ENCODE measurements at places on chromosomes 2 and 18.

DNA sequence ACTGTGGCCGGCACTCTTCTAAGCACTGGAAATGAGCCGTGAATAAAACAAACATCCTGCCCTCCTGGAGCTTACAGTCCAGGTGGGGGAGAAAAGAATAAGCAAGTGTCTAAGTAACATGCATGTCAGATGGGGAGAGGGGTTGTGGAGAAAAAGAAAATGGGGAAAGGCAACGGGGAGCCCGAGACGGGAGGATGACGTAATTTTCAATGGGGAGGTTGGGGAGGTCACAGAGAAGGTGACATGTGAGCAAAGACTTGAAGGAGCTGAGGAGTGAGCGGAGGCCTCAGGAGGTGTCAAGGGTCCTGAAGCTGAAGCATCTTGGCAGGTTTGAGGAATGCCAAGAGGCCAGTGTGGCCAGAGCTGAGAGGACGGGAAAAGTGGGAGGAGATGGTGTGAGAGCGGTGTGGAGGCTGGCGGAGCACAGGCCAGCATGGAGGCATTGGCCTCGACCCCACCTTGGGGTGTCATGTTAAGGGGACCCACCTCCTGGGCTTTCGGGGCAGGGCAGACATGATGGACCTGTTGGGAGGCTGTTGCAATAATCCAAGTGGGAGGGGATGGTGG is 15.0 kb upstream of the NTSR2 start:
- DNase-seq, result no peak

GRCh38 chr2:143680885-143681405 is 551.7 kb downstream of the ARHGAP15 start:
- no peak for DNase-seq

GRCh38 chr2:112482309-112483041 is 519 bp downstream of the TTL start:
- DNase-seq, result peak; percentile 23

- no peak for DNase-seq
Observed at GRCh38 chr2:65292106-65292400, 64.4 kb downstream of the ACTR2 start.

GRCh38 chr2:192151853-192152252 is 42.9 kb downstream of the TMEFF2 start:
- no peak for DNase-seq

DNA sequence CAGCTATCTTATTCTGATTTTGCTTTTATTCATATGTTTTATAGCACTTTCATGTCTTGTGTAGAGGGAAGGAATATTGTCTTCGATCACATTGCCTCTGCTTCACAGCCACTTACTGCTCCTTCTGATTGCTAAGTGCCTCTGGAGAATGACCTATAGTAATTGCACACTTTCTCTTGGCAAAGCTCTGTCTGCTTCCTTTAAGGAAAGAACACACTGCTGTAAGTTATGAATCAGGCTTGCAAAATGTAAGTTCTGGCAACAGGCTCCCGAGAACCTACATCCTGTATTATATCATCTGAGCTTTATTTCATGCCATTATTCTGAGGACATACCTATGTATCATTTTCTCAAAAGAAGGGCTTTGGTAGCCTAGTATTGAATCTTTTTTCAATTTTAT is 170.7 kb downstream of the ZNF804A start:
- no peak for DNase-seq

DNA sequence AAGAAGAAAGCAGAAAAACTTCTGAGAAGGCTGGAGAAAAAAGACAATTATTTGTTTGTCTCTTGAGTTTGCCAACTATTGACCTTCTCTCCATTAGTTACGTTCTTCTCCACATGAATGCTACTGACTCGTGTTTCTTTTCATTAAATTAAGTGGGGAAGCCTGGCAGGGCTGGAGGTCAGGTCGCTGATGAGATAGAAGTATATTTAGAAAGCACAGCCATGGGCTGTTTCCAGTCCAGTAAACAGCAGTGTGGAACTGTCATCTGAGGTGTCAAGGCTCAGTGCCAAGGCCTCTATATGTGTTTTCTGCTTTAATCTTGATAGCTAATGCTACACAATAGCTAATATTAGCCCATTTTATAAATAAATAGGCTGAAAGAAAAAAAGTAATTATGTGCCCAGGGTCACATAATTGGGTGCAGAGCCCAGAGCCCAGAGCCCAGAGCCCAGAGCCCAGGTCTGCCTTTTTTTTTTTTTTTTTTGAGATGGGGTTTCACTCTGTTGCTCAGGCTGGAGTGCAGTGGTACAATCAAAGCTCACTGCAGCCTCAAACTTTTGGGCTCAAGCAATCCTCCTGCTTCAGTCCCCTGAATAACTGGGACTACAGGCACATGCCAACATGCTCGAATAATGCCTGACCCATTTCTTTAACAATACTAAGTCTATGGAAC is 6.3 kb downstream of the MSGN1 start:
- no peak for DNase-seq

GRCh38 chr2:43537137-43537536 is 58.7 kb downstream of the THADA start:
- DNase-seq, result no peak

DNA sequence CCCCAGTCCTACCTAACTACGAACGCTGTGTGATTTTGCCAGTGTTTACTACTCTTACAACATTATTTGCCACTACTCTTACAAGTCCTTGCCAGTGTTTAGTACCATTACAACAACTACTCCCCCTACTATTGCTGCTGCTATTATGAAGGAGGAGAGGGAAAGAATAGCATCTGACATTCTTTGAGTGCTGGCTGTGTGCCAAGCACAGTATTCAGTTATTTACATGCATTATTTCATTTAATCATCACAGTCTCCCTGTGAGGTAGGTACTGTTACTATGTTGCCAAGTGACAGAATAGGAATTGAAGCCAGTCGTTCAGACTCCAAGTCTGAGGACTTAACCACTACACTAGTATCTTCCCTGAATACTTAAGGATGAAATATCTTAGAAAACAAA is 185.9 kb upstream of the FOSL2 start:
- DNase-seq, result no peak

DNA sequence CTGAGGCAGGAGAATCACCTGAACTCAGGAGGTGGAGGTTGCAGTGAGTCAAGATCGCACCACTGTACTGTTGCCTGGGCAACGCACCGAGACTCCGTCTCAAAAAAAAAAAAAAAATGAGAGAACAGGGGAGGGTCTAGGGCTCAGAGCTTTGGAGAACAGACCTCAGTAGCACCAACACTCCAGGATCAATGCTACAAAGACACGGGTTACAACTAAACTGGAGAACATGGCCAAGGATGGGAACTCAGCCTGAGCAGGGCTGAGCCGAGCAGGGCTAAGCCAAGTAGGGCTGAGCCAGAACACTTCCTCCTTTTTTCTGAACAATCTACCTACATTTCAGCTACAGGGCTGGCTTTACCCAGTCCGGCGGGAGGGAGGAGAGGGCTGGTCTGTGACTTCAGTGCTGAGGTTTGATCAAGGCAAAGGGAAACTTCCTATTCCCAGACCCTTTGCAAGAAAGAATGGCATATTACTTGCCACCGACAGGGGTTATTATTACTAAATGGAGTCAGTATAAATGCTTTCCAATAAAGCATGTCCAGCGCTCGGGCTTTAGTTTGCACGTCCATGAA is 2.9 kb upstream of the CASP8 start:
- no peak for DNase-seq

DNA sequence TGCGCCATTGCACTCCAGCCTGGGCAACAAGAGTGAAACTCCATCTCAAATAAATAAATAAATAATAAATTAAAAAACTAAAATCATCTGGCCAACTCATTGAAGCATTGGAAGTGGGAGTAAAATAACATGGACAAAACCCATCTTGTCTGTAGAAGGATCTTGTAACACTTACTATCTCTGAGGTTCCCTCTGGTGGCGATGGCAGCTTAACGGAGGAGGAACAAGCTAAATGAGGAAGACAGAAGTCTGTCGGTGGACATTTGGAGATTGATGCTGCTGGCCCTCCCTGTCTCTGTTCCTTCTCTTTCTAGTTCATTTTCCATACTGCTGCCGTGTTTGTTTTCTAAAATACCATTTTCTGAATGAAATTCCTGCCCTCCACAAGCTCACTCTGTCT is 43.4 kb downstream of the ZCCHC2 start:
- DNase-seq, result peak; percentile 29

- no peak for DNase-seq
Observed at GRCh38 chr18:58314284-58314683, 270.3 kb downstream of the NEDD4L start.

DNA sequence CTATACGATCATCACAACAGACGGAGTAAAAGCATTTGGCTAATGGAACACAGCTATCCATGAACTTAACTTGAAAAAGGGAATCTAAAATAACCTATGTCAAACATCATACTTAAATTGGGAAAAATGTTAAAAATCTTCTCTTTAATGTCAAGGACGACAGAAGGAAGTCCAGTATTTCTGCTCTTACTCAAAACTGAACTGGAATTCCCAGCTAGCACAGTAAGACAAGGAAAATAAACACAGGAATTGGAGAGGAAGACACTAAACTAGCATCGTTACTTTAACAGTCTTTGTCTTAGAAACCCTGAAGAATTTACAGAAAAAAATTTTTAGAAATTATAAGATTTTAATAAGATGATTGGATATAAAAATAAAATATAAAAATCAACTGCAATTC is 112.6 kb downstream of the HDAC4 start:
- no peak for DNase-seq

DNA sequence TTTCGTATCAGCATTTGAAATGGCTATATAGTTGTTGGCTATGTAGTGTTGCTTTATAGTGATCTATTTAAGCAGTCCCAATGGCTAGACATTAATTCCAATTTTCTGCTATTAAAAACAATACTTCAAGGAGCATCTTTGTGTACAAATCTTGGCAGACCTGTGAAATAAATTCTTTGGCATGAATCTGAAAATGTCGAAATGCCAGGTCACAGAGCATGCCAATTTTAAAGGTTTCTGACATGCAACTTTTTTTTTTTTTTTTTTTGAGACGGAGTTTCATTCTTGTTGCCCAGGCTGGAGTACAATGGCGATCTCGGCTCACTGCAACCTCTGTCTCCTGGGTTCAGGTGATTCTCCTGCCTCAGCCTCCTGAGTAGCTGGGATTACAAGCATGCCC is 26.8 kb upstream of the CABLES1 start:
- DNase-seq, result no peak

GRCh38 chr18:62438402-62438801 is 84.4 kb upstream of the ZCCHC2 start:
- DNase-seq, result no peak

DNA sequence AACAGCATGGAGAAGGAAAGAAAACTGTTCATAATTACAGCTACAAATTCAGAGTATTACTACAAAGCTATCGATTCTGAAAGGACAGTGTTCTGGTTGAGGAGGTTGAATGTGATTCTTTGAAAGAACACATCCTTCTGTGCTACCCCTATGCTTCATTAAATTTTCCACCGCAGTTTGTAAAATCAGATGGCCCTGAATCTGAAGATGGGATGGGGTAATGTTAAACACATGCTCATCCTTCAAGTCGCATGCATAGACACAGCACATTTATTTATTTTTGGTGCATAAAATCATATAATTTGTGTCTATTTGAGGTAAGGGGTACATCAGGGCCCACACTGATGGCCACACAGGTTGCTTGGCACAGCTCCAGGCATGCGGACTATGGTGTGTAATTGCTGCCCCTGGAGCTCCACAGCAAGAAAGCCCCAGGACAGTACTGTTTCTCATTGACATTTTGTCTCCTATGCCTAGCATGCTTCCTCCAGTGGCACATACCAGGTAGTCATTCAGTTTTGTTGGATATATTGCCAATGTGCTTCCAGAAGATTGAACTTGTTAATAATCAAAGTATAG is 238.8 kb upstream of the TANK start:
- DNase-seq, result peak; percentile 35

GRCh38 chr2:25437881-25438662 is 96.3 kb upstream of the DNMT3A start:
- DNase-seq, result no peak

- no peak for DNase-seq
Observed at GRCh38 chr2:207970147-207970825, 55.0 kb downstream of the PLEKHM3 start.

DNA sequence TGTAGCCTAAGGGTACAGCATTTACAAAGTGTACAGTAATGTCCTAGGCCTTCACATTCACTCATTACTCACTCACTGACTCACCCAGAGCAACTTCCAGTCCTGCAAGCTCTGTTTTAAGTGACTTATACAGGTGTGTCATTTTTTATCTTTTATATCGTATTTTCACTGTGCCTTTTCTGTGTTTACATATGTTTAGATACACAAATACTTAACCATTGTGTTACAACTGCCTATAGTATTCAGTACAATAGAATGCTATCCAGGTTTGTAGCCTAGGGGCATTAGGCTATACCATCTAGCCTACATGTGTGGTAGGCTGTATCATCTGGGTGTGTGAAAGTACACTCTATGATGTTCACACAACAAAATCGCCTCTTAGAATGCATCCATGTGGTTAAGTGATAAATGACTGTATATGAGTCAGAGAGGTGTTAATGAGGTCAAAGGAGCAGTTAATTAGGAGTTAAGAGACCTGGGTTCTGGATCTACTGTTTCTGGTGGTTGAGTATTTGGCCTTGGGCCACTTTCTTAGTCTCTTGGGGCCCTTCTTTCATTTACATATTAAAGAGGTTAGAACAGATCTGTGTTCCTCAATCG is 149.1 kb downstream of the GREB1L start:
- DNase-seq, result no peak

GRCh38 chr2:10741139-10741538 is 19.7 kb downstream of the ATP6V1C2 start:
- DNase-seq, result no peak

Measured in hindlimb muscle (tissue), 1 donor.